Stimulated activated CD4-positive, alpha-beta T cell treated with anti-CD3 and anti-CD28 coated beads, Interleukin-12 subunit alpha, Interleukin-12 subunit beta, amount 100 ng/mL, for 48 hours (primary cell): ENCODE measurements at places on chromosomes 4 and X.
A peak's percentile ranks its signal among the peaks of the same experiment; 100 is the strongest.

GRCh38 chrX:116823677-116824076 lies 360.9 kb upstream of the CT83 start:
- no peak for DNase-seq

DNA sequence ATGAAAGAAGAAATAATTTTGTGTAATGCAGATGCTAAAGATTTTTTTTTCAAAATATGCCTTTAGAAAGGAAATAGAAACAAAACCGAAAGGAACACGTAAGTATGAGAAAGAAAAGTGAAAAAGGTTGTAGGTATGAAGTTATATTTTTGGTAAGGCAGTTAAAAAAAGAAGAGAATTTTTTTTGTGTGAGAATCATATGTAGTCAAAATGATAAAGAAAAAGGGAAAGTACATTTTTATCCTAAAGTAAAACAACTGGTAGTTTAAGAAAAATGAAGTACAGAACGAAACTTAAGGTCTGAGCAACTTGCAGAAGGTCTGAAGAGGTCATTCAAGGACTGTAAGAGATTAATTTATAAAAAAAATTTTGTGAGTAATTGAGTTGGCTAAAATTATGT lies 164.0 kb upstream of the TRAM1L1 start:
- no peak for DNase-seq

GRCh38 chr4:98210281-98210680 lies 50.9 kb upstream of the RAP1GDS1 start:
- DNase-seq: no peak

GRCh38 chrX:68995780-68996551 lies 167.1 kb downstream of the EFNB1 start:
- no peak for DNase-seq

DNA sequence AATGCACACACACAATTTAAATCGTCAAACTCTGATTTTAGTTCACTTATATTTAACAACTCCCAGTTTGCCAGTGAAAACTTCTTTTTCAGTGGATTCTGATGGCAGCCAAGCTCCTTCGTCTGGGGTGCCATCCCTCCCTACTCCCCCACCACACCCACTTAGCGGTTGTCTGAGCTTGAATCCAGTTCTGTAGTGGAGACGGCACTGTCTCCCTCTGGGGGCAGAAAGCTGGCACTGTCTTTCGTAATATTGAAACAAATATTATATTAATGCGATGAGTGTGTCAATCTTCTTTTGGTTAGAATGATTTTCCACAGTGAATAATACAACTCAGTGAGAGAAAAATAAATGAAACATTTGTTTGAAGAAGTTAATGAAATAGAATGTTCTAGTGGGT lies 5.4 kb downstream of the MEPE start:
- no peak for DNase-seq

DNA sequence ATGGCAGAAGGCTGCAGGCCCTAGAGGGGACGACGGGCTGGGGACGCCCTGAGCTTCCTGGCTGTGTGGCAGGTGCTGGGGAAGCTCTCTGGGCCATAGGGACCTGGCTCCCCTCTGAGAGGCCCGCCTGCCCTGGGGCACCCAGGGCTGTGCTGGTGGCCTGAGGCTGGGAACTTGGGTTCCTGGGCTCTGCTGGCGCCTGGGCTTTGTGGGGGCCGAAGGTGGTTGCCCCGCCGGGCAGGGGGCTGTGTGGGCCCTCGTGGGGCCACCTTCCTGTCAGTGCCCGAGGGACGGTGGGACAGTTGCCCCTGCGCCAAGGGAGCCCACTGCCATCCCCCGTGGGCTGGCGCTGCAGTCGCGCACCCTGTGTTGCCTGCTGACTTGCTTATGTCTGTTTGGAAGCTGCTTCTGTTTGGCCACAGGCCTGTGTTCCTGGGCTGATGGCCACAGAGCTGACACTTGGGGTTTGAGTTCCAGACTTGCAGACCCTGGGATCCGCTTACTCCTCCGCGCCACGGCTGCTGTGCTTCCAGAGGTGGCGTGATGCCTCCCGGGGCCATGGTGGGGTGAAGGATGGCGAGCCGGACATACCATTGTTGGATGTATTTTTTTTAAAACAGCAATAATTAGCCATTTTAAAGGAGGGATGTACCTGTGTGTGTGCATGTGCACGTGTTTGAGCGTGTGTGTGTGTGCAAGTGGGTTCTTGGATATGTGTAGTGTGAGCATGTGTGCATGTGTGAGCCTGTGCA lies 8.5 kb downstream of the NAT8L start:
- no peak for DNase-seq

GRCh38 chr4:124046190-124046589 lies 649.6 kb downstream of the SPRY1 start:
- no peak for DNase-seq

DNA sequence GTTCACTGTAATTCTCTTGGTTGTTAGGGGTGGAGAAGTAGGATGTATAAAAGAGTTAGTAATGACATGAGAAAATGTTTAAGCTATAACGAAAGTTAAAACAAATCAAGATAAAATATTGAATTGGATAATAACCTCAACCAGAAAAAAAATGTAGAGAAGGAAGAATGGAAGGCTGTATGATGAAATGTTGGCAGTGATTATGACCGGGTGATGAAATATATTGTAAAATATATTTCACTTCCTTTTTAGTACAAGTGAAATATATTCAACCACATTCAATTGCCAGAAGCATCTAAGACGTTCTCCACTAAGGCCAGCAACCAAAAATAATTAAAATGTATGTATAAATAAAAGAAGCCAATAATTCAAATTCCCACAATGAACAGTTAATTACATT lies 309.3 kb upstream of the FGF13 start:
- DNase-seq: no peak

DNA sequence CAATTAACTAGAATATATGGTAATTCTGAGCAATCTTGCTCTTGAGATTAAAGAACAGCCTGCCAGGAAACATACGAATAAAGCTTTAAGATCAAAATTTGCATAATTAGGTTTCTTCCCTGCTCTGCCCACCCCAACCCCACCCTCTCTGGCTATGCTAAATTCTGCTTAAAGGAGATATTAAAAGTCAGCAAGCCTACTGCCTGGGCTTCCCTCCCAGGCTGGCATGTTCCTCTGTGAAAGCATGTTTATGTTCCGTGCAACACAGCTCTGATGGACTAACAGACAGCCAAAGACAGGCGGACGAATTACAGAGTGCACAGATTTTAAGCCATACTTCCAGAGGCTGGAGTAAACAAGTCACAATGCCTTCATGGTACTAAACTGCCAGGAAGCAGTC lies 28.4 kb downstream of the CD99L2 start:
- DNase-seq: no peak

- DNase-seq: no peak
These were observed 48.9 kb upstream of the TMSB15B start for GRCh38 chrX:103913356-103914020.

- DNase-seq: no peak
These were observed 145.3 kb downstream of the ATRX start for GRCh38 chrX:77640702-77641101.

GRCh38 chr4:1195109-1195671 lies 22.8 kb upstream of the SPON2 start:
- no peak for DNase-seq

- DNase-seq: no peak
These were observed 277.4 kb upstream of the GRIA3 start for GRCh38 chrX:122906726-122907125.

GRCh38 chrX:74550295-74550802 lies 64.1 kb downstream of the RLIM start:
- DNase-seq: peak; percentile 78

DNA sequence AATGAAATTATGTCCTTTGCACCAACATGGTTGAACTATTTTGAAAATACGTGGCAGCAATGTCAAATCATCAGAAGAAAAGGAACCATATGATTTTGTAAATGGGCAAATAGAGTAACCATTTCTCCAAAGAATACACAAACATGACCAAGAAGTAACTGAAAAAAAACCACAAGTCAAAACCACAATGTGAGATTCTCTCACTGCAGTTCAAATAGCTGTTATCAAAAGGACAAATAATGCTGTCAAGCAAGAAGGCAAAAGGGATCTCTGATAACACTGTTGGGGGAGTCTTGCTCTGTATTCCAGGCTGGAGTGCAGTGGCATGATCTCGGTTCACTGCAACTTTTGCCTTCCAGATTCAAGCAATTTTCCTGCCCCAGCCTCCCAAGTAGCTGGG lies 280.8 kb upstream of the ZCCHC13 start:
- no peak for DNase-seq

DNA sequence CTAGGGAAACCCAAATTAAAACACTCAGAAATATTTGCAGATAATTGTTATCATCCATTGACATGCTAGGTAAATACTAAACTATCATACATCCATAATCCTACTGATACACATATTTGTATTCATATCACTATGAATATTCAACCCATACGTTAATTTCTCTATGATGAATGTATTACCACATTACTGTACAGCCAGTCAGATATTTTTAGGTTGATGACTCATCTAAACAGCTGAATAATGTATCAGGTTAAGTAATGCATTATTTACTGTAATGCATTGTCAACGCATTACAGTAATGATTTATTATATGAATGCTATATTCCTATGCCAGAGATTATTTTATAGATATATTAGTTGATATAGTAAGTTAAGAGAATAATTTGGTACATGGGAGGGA lies 37.1 kb downstream of the VEGFC start:
- DNase-seq: no peak

DNA sequence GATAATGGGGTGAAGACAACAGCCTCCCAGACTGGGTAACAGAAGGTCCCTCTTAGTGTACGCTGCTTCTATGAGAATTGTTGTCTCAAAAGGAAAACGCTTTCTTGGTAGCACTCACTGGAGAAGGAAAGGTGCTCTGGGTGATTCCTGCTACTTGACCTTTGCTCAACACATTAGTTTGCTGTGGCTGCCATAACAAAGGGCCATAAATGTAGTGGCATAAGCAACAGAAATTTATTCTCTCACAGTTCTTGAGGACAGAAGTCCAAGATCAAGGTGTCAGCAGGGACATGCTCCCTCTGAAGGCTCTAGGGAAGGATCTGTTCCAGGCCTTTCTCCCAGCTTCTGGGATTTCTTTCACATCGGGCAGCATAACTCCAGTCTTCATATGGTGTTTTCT lies 19.0 kb downstream of the HCCS start:
- no peak for DNase-seq

- DNase-seq: no peak
These were observed 10.3 kb downstream of the GUCY1B1 start for GRCh38 chr4:155769090-155769489.

GRCh38 chrX:40107291-40108161 lies 9.8 kb upstream of the BCOR start:
- DNase-seq: no peak

- no peak for DNase-seq
These were observed 11.4 kb upstream of the UBA1 start for GRCh38 chrX:47182106-47182700.

DNA sequence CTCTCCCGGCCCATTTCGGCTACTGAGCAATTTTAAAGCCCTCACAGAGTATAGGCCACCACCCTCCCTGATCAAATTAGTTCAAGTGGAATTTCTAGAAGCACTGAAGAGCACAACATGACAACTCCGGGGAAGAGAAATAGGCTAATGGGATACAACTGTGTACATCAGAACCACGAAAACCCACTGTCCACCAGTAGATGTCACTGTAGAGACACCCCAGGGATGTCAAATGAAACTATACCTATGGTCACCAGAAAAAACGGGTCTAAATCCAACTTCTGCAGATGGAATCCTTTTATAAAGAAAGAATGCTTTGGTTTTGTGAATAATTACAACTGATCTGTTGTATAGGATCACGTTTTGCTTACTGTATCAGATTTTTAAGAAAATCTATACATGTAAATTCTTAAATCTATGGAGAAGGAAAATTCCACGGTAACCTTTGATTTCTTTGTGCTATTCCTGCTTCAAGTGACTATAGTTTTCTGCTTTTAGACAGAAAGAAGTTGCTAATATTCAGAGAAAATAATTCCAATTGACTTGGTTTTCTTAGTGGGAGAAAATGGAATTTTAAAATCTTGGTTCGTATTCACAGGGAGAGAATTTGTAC lies 29.5 kb upstream of the MAP3K15 start:
- no peak for DNase-seq

GRCh38 chrX:88244066-88244465 lies 503.0 kb upstream of the CPXCR1 start:
- no peak for DNase-seq

- no peak for DNase-seq
These were observed 84.7 kb downstream of the SH3BGRL start for GRCh38 chrX:81286608-81287007.

DNA sequence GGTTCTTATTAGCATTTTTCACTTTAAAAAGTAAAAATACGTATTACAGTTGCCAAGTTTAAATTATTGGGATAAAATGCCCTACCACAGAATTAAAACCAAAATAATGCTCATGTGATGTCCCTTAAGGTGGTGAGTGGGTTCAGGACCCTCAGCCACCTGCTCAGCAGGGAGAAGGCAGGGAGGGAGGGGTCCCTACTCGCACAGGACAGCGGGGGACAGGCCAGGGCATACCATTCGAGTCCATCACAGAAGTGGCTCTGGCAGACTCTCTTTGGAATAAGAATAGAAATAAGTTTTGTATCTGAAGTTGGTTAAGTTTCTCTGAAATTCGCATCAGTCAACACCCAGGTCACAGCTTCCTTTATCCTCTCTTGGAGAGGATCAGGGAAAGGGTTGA lies 37.7 kb downstream of the NOP14 start:
- no peak for DNase-seq

- no peak for DNase-seq
These were observed 3.9 kb downstream of the HCFC1 start for GRCh38 chrX:153967536-153968224.

GRCh38 chr4:147730333-147730732 lies 1.6 kb upstream of the ARHGAP10 start:
- DNase-seq: no peak

DNA sequence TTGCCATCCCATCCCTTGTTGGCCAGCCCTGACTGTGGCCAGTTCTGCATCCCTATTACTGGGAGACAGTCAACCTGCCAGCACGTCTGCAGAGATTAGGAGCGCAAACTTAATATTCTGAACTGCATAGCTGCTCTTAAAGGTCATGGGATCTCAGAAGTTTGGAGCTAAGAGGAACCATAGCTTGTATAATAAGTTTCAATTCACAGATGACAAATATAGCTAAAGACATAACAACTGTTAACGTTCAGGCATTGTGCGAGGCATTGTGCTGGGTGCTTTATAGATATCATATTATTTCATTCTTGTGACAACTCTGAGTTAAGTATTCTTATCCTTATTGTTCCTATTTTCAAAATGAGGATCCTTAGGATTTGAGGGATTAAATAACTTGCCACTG lies 3.7 kb downstream of the SCARB2 start:
- DNase-seq: no peak

DNA sequence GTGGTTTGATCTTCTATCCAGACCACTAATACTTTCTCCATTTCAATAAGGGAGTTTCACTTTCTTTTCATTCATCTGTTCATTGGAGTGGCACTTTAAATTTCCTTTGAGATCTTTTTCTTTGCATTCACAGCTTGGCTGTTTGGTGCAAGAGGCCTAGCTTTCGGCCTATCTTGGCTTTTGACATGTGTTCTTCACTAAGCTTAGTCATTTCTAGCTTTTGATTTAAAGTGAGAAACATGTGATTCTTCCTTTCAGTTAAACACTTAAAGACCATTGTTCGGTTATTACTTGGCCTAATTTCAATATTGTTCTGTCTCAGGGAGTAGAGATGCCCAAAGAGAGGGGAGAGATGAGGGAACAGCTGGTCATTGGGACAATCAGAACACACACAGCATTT lies 24.3 kb downstream of the CXCL13 start:
- DNase-seq: no peak

GRCh38 chrX:153446950-153447580 lies 1.2 kb upstream of the TREX2 start:
- no peak for DNase-seq
